T-helper 9 cell (primary cell): ENCODE measurements at places on chromosomes 13 and 19.
A peak's percentile ranks its signal among the peaks of the same experiment; 100 is the strongest.

DNA sequence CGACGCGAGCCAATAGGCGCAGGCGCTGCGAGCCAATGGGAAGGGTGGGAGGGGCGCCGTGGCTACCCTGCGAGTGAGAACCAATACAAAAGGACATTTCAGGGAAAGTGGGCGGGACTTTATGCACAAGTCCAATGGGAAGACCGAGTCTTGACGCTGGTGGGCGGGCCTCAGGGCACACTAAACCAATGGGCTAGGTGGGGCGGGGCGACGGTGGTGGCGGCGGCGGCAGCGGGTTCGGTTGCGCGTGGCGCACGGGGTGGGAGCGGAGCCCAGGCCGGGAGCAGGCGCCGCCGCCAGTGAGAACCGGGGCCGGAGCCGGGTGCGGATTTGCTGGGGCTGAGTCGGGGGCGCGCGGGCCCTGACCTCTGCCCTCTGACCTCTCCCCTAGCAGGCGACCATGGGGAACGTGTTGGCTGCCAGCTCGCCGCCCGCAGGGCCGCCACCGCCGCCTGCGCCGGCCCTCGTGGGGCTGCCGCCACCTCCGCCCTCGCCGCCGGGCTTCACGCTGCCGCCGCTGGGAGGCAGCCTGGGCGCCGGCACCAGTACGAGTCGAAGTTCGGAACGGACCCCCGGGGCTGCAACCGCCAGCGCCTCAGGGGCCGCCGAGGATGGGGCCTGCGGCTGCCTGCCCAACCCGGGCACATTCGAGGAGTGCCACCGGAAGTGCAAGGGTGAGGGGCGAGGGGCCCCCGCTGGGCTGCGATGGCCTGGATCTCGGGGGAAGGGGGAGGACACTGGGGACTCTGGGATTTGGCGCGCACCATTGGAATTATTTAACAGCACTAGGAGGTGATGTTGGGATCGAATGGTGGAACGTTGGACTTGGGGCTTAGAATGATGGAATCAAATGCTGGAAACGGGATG, at the start of gene TOMM40:
TSS of gene TOMM40 (plus strand) at position 239 of the 867 bp plus-strand sequence. CDS start at position 401, 162 bp downstream.
- DNase-seq, result peak; percentile 99

DNA sequence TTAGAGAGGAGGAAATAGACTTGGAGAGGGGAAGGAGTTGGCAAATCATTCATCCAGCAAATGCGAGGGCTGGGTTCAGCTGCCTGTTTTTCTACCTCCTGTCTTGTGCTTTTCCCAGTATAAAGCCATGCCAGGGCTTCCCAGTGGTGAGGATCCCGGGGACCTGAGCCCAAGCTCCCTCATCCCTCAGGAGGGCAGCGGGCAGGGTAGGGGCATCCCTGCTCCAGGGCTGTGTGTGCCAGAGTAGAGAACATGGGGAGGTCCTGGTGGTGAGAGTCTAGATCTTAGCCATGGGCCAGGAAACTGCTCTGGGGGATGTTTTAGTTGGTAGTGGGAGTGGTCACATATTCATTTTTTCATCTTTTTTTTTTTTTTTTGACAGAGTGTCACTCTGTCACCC, 43.6 kb downstream of the GPR12 start:
- DNase-seq, result no peak

DNA sequence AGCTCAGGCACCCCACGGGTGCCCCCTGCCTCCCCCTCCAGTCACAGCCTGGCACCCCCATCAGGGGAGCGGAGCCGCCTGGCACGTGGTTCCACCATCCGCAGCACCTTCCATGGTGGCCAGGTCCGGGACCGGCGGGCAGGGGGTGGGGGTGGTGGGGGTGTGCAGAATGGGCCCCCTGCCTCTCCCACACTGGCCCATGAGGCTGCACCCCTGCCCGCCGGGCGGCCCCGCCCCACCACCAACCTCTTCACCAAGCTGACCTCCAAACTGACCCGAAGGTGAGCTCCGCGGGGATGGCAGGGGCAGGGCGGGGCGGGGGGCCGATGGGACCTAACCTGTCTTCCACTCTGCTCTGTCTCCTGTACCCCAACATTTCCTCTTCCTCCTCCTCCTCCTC, 25.0 kb downstream of the CKM start:
- DNase-seq, result no peak

DNA sequence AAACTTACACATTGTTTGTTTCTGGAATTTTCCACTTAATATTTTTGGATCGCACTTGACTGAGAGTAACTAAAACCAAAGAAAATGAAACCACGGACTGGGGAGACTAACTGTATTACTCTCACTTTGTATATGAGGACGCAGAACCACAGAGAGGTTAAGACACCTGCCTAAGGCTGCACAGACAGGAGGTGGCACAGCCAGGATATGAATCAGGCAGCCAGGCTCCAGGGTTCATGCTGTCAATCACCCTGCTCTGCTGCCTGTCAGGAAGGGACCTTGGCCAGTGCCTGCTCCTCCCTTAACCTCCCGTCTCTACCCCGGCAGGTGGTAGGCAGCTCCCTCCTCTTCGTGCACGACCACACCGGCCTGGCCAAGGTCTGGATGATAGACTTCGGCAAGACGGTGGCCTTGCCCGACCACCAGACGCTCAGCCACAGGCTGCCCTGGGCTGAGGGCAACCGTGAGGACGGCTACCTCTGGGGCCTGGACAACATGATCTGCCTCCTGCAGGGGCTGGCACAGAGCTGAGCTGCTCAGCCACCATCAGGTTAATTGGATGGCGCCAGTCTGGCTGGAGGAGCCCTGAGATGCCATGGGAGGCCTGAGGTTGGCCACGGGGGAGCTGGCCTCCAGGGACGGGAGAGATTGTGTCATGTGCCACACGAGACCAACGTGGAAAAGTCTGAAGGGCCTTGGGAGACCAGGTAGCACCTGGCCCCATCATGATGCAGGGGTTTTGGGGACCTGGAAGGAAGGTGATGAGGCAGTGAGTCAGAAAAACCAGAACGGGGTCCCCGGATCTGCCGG, 11.0 kb downstream of the ACTMAP start:
- no peak for DNase-seq

DNA sequence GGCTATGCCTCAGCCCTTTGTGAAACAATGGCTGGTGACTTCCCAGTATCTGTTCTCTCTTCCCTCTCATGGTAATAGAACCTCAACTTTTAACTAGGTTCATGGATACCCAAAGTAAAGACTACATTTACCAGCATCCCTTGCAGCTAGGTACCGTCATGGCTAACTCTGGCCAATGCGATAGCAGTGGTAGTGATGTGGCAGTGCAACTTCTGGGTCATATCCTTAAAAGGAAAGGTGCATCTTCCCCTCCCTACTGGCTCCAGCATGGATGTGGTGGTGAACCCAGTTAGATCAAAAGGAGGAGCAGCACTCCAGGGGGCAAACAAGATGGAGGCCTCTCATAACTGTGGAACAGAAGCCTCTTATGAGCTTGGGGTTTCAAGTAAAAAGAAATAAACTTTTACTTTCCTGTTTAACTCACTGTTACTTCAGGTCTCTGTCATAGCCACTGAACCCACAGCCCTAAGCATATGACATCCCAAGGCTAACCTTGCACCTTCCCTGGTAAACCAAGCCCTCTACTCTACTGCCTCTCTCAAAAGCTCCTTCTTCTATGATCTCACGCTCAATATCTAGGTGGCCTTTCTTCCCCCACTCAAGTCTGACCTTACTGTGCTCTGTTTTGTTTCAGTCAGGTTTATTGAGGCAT, 104.4 kb downstream of the DOCK9 start:
- DNase-seq, result no peak

- DNase-seq, result no peak
Observed at GRCh38 chr13:27481766-27482165, 31.4 kb upstream of the MTIF3 start.

GRCh38 chr19:21472507-21472906, 32.9 kb upstream of the ZNF429 start:
- DNase-seq, result no peak
